ENCODE measurements at places on chromosomes 7 and 10.

- no peak for DNase-seq
Observed at GRCh38 chr10:131444286-131444685, 132.8 kb upstream of the TCERG1L start.

GRCh38 chr10:60309371-60309770 is 80.3 kb downstream of the ANK3 start:
- DNase-seq = no peak

DNA sequence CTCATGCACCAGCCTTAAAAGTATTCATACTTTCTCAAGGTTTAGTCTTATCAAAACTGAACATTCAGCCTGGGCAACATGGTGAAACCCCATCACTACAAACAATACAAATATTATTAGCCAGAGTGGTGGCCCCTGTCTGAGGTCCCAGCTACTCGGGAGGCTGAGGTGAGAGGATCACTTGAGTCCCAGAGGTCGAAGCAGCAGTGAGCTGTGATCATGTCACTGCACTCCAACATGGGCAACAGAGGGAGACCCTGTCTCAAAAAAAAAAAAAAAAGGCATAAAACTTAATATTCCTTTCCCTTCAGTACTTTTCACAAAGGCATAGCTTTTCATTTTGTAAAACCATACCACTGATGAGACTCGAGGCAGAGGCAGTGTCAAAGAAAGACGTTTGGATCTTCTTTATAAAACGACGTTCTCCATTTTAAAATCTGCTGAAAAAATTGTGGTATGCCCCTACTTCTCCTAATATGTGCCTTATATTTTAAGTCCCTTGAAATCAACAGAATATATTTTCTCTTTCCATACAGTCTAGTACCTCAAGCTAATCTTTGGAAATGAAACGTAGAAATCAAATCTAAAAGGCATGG is 1.9 kb downstream of the NSUN6 start:
- DNase-seq = no peak

DNA sequence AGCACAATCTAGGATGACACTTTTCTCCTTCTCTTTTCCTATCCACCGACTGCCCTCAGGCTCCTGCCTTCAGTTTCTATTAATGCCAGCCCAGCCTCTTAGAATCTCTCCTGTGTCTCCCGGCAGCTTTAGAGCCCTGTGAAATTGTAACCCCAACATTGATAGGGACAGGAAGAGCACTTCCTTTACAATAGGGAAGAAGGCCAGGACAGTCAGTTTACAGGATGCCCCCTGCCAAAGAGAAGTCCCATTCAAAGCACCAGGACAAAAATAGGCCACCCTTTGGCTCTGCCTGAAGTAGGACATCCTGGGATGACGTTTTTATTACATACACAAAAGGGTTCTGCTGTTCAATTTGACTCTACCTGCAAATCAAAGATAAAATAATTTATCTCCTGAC is 64.7 kb upstream of the ANK3 start:
- DNase-seq = no peak

- peak; percentile 91 for DNase-seq
Observed at GRCh38 chr7:66099551-66100407, 14.9 kb upstream of the CRCP start.

DNA sequence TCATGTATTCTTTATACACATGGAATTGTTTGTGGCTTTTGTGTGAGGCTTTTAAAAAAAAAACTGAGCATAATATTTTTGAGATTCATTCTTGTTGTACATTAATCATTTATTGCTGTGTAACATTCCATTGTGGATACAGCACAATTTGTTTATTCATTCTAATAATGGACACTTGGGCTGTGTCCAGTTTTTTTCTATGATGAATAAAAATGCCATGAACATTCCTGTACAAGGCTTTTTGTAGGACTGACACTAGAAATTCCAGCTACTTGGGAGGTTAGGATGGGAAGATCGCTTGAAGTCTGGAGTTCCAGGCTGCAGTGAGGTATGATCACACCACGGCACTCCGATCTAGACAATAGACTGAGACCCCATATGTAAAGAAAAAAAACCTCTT is 254.3 kb upstream of the CACNA2D1 start:
- DNase-seq = peak; percentile 71

GRCh38 chr7:15963206-15963605 is 276.7 kb upstream of the MEOX2 start:
- DNase-seq = no peak

- DNase-seq = no peak
Observed at GRCh38 chr10:12484941-12485805, 135.8 kb downstream of the CAMK1D start.

DNA sequence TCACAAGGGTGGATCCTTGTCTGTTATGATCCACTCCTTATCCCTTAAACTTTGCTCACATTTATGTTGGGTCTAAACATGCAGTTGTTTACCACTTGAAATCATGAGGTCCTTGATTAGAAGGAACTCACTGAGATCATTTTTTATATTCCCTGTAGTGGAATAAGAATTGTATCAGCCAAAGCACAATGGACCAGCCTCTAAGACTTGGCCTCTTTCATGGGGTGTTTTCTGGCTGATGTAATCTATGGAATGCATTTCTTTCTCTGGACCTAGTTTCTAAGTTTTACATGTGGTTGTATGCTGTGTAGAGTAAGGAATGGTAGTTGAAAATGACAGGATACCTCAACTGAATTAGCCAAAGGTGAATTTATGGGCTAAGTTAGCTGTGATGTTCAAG is 376.6 kb downstream of the SORCS3 start:
- peak; percentile 39 for DNase-seq

DNA sequence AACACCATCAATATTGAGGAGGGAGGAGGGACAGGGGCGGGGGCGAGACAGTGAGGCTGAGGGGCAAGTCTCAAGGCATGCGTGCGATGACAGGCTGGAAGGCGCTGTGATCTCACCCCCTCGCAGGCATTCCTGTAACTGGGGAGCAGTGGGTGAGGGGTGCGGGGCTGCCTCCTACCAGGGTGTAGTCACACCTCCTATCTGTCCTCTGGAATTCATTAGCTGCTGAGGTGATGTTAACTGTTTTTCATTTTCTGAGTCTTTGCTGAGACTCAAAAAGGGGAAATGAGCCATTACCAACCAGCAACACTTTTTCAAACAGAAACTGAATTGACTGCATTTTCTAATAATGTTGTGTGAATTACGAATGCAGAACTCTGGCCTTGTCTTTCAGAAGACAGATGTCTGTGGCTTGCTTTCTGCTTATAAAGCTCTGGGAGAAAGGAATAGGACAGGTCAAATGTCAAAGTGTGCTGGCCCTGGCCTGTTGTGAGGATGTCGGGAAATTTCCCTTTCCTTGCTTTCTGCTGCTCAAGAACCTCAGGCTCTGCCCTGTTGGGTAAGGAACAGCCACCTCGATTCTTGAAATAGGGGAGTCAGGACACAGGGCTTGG is 23.7 kb upstream of the CDH23 start:
- peak; percentile 54 for DNase-seq

DNA sequence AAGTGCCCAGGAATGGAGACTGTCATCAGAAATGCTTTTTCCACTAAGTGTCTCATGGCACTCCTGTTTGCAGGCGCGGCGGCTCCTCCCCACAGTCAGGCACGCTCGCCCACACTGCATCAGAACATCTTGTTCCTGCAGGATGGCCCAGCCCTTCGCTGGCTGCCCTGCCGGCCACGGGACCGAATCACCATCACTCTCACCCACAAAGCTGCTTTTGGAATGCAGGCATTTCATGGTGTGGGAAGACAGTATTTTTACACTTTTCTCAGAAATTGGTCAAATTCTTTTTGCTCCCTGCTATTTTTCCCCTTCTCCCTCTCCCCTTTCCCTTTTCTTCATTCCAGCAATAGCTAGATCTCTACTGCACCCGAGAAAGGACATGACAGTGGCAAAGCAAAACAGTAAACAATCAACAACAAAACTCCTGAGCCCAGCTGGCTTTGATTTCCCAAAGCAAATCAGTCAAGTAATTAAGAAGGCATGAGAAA is 176.1 kb upstream of the TNS3 start:
- peak; percentile 78 for DNase-seq

- no peak for DNase-seq
Observed at GRCh38 chr7:157444843-157445135, 108.0 kb downstream of the DNAJB6 start.

- DNase-seq = peak; percentile 83
Observed at GRCh38 chr10:78362406-78363022, 328.9 kb downstream of the RPS24 start.

DNA sequence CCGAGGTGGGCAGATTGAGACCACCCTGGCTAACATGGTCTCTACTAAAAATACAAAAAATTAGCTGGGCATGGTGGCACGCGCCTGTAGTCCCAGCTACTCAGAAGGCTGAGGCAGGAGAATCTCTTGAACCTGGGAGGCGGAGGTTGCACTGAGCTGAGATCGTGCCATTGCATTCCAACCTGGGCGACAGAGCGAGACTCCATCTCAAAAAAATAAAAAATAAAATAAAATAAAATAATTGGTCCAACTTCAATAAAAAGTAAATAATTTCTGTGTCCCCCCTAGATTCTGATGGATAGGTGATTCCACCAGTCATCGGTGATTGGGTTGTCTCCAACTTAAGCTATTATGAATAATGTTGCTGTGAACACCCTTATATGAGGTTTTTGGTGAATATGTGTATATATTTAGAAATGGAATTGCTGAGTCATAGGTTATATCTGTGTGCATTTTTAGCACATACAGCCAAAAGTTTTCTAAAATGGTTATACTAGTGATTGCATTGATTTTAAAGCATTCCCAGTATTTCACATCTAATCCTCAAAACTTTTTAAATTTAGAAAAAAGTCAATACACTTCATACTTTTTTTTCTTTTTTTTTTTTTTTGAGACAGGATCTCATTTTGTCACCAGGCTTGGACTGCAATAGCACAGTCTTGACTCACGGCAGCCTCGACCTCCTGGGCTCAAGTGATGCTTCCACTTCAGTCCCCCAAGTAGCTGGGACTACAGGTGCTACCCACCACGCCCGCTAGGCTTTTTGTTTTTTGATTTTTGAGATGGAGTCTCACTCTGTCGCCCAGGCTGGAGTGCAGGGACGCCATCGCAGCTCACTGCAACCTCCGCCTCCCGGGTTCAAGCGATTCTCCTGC is 13.7 kb upstream of the SRPK2 start:
- DNase-seq = peak; percentile 60

- DNase-seq = peak; percentile 51
Observed at GRCh38 chr10:124152139-124153022, 59.0 kb upstream of the CHST15 start.

DNA sequence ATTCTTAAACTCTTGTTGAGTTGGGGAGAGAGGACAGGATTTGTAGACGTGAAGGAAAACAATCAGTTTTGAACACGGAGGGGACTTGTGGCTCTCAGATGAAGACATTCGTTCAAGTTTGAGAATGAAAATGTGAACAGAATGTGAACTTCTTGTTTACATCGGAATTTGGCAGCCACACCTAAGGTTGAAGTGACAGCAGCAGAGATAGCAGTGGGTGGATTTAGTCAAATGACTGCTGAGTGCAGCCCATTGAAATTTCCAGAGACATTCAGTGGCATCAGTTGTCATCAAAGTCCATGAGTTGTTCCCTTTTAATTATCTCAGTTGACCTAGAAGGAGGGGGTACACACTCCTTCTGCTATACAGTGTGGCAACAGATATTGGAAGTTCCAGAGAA is 280.0 kb downstream of the SEMA3D start:
- no peak for DNase-seq

- DNase-seq = no peak
Observed at GRCh38 chr10:71395621-71396020, 1.1 kb upstream of the CDH23 start.

- DNase-seq = no peak
Observed at GRCh38 chr10:5477948-5478693, 21.2 kb downstream of the CALML5 start.

GRCh38 chr7:107228291-107228690 is 59.5 kb downstream of the HBP1 start:
- no peak for DNase-seq

DNA sequence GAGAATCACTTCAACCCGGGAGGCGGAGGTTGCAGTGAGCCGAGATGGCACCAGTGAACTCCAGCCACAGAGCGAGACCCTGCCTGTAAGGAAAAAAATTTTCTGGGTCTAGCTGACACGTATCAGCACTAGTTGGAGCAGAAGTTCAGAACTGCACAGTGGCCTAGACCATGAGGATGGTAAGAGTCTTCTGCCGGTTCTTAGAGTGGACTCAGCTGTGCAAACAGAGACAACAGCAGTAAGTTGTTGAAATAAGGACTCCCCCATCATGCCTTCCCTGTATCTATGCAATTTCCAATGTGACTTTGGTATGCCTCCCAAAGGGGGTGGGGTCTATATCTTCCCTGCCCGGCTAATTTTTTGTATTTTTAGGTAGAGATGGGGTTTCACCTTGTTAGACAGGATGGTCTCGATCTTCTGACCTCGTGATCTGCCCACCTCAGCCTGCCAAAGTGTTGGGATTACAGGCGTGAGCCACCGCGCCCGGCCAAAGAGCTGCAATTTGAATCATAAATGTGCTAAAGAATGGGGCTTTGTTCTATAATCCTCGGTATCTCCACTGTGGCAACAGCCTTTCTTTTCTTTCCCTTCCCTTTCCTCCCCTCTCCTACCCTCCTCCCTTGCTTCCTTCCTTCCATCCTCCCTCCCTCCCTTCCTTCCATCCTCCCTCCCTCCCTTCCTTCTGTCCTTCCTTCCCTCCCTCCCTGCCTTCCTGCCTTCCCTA is 14.5 kb upstream of the RNF216 start:
- no peak for DNase-seq

GRCh38 chr7:112069879-112070321 is 136.3 kb downstream of the DOCK4 start:
- DNase-seq = peak; percentile 25

Measured in fibroblast of skin of right quadriceps (primary cell).